Dermis blood vessel endothelial cell (primary cell): ENCODE measurements at places on chromosomes 1 and 21. TPM values are rescaled to one million over a fixed set of nuclear protein-coding genes. Genes with fewer than 3 reads are reported as not detected.

The TMPRSS15 gene
- total RNA-seq: not detected in 2 replicates

The ADIPOR1 gene
- total RNA-seq: 134 and 137 TPM in 2 replicates

The TIE1 gene
- 1,320 and 1,392 TPM in 2 replicates for total RNA-seq

The KRTAP7-1 gene
- not detected in 2 replicates for total RNA-seq

The RNF186 gene
- not detected in 2 replicates for total RNA-seq
